Aorta (tissue), 5 donors: ENCODE measurements at places on chromosomes 11 and 22.

DNA sequence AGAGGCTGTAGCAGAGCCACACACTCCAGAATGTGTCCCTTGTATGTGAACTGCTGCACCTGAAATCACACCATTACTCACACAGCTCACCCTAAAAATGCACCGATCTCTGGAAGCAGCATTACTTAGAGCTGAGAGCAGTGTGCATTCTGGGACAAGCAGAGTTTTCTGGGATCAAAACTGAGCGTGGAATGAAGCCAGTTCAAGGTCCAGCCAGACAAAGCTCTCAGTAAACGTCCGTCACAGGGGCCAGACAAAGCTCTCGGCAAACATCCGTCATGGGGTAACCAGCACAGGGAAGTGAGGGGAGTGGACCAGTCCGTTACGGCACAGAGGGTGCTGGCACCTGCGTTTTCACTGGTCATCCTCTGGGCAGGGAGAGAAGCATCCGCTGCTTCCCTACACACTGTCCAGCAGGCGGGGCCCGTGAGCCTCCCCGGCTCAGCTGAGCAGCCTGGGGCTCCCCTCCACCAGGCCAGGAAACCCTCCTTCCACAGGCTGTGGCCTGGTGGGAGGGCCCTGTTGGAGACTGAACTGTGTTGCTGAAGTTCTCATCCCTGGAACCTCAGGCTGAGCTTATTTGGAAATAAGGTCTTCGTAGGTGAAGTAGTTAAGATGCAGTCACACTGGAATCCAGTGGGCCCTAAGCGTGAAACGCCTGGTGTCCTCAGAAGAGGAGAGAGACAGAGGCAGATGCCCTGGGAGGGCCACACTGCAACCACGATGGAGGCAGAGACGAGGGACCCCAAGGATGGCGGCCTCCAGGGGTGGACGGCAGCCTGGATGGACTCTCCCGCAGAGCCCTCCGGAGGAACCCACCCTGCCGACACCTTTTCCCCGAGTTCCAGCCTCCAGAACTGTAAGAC, 883.9 kb downstream of the BRD1 start:
- DNase-seq = no peak

DNA sequence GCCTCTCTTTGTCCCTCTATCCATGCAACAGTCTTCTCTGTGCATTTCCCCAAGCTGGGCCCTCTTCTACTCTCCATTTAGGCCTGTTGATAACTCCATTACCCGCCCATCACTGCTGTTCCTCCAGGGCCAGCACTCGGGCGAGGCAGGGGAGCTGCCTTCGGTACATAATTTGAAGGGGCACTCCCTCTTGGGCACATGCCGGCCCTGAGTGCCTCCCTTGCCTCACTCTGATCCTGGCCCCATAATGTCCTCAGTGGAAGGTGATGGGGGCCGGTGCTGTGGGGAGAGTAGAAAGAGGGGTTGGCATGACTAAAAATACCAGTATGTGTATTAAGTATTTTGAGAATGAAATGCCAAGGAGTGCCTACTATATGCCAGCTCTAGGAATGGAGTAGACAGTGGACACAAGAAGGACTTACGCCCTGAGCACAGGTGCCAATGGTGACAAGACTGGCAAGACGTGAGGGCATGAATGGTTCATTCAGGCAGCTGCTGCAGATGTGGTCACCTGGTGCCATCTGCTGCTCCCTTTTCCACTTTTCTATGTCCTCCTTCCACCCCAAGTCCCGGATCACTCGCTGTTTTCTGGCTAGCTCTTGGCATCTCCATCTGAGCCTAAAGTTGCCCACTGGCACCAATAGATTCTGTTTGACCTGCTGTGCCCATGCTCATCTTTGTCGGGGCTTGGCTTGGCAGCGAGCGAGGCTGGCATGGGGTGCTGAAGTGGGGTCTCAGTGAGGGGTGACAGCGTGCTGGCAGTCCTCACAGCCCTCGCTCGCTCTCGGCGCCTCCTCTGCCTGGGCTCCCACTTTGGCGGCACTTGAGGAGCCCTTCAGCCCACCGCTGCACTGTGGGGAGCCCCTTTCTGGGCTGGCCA, 22.6 kb downstream of the TMEM218 start:
- DNase-seq = peak; percentile 24

DNA sequence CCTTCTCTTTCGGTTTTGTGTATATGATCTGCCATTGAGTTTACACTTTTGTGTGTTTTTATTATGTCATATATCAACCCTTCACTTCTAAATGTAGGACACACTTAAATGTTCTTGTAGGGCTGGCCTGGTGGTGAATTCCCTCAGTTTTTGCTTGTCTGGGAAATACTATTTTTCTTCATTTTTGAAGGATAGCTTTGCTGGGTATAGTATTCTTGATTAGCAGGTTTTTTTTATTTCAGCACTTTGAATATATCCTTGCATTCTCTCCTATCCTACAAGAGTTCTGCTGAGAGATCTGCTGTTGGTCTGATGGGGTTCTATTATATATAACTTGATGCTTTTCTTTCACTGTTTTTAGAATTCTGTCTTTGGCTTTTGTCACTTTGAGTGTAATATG, 79.1 kb downstream of the TECTA start:
- no peak for DNase-seq

GRCh38 chr11:46404476-46405017, 13.0 kb upstream of the CHRM4 start:
- DNase-seq = no peak

DNA sequence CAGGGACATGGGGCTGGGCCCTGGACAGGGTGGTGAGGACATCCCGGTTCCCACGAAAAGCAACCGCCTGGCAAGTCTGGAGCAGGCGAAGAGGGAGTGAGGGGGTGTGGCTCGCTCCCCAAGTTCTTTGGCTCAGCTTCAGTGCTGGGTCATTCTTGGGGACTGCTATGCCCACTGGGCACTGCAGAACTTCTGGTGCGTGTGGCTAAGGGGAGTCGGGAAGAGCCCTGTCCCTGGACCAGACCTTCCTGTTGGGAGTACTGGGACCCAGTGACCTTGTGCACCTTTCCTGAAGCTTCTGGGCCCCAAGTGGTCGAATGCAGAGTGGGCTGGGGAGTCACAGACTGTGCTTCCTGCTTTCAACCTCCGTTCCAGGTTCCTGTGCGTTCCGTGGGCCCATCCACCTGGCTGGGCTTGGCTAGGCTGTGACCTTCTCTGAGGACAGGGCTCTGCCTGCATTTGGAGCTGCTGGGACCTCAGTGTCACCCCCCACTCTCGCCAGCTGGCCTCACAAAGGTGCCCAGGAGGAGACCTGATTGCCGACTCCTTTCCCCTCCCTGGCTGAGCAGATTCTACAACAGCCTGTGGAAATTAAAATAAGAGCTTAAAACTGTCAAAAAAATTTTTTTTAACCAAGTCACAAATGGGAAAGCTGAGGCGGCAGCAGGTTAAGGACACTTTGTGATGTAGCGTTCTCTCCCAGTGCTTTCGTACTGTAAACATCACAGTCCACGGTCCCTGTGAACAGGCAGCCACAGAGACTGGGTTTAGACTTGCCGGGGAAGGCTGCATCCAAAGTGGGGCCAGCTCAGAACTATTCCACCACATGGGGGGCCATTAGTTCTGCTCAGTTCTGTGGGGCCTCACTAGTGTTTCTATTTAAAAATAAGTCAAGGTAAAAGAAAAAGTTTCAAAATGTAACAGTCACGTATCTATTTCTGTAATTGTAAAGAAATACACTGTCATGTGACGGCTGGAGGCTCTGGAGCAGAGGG, 63.8 kb upstream of the WNT7B start:
- DNase-seq = peak; percentile 60

DNA sequence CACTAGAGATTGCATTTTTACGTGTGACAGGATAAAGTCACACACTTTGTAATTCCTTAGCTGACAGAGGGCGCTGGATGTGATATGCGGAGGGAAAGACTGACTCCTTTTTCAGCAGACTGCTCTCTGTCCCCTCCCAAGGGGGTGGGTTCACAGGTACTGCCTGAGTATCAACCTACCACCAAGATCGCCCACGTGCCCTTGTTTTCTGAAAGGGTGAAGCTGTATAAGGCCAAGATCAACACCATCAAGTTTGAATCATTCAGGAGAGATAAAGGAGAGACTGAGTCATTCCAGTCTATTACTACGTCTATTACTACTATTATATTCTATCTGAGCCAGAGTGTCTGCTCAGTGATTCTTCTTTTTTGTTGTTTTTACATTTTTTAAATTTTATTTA, 30.7 kb downstream of the BUD13 start:
- no peak for DNase-seq

- DNase-seq = no peak
Measured at GRCh38 chr11:119691020-119691666, 37.9 kb downstream of the NECTIN1 start.

GRCh38 chr11:69905611-69906452, 86.6 kb upstream of the FGF3 start:
- peak; percentile 33 for DNase-seq

GRCh38 chr11:109747839-109748238, 325.8 kb downstream of the C11orf87 start:
- DNase-seq = no peak

GRCh38 chr11:94806419-94806818, 38.3 kb downstream of the AMOTL1 start:
- DNase-seq = no peak

- no peak for DNase-seq
Measured at GRCh38 chr11:3879216-3879966, 23.9 kb downstream of the STIM1 start.

DNA sequence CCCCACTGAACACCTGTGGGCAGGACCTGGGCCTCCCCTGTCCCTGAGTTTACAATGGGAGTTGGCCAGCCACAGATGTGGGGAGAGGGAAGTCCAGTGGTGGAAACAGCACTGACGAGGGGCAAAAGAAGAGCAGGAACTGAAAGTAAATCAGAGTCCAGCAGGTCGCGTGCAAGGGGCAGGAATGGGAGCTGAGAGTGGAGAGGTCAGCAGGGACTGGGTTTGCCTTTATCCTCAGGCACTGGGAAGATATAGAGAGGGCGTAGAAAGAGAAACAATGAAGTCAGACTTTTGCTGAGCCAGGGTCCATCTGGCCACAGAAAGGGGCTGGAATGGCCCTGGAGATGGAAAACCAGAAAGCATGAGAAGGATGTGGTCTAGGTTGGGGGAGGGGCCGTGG, 8.5 kb downstream of the P2RY6 start:
- DNase-seq = peak; percentile 61

DNA sequence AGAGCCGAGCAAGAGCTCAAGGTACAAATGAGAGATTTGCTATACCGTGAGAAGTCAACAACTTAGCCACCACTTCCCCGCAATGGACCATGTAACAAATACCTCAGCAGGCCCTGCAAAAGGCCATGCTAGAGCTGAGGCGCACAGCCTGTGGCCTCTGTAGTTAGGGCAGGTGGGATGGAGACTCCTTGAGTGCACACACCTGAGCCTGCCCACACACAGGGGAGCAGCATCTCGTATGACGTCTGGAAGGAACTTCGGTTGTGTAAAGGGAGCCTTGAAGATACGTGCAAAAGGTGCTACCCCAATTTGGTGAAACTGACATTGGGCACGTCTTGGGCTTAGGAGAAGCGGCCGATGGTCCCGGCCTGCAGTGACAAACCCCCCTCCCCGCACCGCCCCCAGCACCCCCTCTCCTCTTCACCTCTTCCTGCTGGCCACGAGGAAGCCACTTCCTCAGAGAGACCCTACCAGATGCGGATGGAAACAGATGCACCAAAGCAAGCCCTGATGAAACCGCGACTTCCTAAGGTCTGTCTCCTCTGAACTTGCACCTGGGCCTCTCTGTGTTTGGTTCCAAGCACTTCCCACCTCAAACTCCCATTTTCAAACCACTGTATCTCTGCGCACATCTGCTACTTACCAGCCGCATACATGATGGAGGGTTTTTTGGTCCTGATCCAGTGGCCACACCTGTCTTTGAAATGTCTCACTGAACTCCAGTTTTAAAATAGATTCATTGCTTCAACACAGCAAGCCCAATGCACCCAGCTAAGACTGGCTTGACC, 10.6 kb downstream of the CDPF1 start:
- no peak for DNase-seq

DNA sequence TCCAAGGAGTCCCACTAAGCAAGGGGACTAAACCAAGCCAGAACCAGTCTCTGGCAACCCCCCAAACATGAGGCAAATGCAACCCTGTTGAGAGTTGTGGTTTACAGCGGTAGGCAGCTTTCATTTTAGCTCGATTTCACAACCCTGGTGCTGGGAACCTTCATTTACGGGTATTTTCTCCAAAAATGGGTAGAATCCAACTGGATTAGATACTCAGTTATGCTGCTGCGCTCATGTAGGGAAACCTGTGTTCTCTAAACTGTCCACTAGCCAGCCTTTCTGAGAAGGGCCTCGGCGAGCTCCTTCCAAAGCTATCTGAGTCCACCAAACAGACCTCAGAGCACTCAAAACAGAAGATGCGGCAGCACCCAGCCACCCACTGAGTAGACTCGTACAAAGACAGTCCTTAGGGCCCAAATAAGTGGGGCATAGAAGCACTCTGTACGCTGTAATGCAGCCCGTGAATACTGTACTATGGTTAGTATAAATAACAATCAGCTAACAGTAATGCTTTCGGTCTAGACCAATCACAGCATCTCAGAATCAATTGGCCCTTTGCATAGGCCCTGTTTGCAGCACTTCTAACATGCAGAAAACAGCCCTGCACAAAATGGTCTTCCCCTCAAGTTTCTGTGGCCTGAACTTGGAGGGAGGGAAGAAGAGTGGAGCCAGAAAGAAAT, 104.7 kb downstream of the ETS1 start:
- DNase-seq = no peak

- no peak for DNase-seq
Measured at GRCh38 chr11:47912843-47913437, 64.8 kb upstream of the NUP160 start.

DNA sequence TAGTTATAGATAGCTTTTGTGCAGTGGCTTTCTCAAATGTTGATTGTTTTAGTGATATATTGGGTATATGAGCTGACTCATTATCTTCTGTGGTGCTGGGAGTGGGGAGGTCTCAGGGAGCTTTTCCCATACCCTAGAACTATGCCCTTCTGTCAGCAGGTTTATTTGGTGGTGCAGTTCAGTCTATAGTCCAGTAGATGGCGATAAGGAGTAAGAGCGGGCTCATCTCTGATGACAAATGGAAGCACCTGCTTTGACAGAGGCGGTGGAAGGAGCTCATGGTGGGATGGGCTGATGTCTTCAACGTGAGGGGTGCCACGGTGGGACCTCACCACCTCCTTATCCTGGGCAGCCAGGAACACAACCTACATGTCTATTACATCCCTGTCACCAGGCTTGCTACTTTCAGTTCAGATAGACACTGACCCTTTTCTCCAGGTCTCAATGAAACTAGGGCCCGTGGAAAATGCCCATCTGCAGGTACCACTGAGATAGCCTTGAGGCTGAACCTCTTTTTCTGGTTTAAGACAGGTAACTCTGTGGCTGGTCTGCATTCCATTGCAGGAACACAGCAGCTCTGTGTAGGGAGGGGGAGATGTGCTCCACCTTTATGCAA, 13.0 kb upstream of the OR6A2 start:
- no peak for DNase-seq

GRCh38 chr11:76234416-76235232, 28.3 kb upstream of the WNT11 start:
- peak; percentile 85 for DNase-seq
